Heart left ventricle (tissue), 16 donors: ENCODE measurements at places on chromosomes 16 and 17. TPM values are rescaled to one million over a fixed set of nuclear protein-coding genes. Genes with fewer than 3 reads are reported as not detected.

GRCh38 chr17:5236938-5237540 is 2.4 kb upstream of the SCIMP start:
- DNase-seq: no peak

DNA sequence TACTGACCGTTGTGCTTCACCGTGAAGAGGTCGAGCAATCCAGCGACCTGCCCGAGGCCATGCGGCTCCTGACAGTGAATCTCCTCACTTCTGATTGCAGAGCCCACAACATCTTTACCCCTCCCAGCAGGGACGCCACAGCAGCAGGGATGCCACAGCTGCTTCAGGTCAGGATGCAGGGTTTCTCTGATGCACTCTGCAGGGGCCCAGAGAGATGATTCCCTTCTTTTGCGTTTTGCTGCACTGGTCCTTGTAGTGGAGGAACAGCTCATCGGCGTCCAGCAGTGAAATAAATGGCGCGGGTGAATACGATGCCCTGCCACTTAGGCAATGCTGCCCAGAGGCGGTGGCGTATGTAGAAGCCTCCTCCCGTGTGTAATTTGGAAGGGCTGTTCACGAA is 5.6 kb downstream of the KIAA0513 start:
- DNase-seq: no peak

- DNase-seq: no peak
Observed at GRCh38 chr17:19596869-19597268, 51.7 kb upstream of the ALDH3A2 start.

Gene GLIS2
- total RNA-seq: 16.1 TPM

Gene CIAPIN1
- 42.1 TPM for total RNA-seq
